CMK (cell line): ENCODE measurements at places on chromosomes 4 and X.

DNA sequence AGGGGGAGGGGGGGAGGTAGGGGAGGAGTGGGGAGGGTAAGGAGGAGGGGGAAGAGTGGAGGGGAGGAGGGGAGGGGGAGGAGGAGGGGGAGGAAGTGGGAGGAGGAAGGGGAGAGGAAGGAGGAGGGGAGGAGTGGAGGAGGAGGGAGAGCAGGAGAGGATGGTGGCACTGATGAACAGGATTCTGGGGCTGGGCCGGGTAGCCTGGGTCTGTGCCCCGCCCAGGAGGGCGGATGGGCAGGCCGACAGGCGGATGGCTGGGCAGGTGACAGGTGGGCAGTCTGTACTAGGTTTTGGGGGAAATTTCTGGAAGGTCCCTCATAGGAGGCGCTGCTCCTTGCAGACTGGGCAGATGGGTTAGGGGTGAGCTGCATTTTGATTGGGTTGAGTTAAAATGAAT, 66.0 kb upstream of the ADRA2C start:
- DNase-seq, result no peak

DNA sequence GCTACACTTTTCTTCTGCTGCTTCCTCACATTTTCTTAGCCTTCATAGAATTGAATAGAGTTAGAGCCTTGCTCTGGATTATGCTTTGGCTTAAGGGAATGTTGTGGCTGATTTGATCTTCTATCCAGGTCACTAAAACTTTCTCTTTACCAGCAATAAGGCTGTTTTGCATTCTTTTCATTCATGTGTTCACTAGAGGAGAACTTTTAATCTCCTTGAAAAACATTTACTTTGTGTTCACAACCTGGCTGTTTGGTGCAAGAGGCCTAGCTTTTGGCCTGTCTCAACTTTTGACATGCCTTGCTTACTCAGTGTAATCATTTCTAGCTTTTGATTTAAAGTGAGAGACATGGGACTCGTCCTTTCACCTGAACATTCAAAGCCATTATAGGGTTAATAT, 87.7 kb upstream of the RAB40AL start:
- no peak for DNase-seq

- no peak for DNase-seq
Measured at GRCh38 chr4:107130157-107130556, 94.0 kb upstream of the DKK2 start.

- no peak for DNase-seq
Measured at GRCh38 chr4:148530114-148530513, 87.9 kb upstream of the NR3C2 start.

DNA sequence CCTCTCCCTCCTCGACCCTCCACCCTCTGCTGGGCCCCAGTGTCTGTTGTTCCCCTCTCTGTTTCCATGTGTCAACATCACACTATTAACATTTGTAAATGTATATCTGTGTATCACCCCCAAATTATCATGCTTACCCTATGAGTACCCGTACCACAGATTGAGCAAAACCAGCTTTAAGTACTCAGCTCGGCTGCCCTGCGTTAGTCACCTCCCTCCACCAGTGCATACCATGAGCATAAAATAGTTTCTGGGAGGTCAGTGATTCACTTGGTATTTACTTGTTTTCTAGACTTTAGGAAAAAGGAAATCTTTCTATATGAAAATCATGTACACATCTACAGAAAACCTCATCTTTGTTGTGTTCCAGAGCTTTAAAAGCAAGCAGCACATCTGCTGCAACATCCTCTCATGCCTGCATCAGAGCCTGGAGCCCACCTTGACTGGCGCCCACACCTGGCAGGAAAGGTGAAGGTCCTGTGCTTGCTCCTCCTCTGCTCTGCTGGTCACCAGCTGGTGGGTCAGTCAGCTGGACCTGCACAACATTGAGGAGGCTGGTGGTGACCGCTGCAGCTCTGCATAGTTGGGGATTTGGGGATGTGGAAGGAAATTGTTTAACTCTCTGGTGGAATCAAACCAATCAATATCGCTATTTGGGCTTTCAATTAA, 214.4 kb upstream of the KLF3 start:
- DNase-seq, result no peak

- no peak for DNase-seq
Measured at GRCh38 chr4:155134136-155134535, 74.3 kb upstream of the NPY2R start.

DNA sequence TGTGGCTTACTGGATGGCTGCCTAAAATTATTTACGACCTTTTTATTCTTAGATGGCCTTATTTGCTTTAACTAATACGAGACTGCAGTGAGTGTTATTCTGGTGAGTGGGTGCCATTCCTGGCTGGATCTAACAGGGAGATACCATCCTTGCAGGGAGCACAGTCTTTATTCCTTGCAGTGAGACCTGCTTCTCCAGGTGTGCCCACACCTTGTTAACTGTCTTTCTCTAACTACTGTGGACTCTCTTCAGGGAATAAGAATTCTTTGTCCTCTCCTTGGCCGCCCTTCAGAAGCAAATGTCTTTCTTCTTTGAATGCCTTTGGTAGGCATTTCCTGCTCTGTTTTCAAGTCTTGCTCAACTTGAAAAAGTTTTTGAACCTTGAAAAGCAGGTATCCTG, 34.1 kb upstream of the STOX2 start:
- DNase-seq, result no peak

DNA sequence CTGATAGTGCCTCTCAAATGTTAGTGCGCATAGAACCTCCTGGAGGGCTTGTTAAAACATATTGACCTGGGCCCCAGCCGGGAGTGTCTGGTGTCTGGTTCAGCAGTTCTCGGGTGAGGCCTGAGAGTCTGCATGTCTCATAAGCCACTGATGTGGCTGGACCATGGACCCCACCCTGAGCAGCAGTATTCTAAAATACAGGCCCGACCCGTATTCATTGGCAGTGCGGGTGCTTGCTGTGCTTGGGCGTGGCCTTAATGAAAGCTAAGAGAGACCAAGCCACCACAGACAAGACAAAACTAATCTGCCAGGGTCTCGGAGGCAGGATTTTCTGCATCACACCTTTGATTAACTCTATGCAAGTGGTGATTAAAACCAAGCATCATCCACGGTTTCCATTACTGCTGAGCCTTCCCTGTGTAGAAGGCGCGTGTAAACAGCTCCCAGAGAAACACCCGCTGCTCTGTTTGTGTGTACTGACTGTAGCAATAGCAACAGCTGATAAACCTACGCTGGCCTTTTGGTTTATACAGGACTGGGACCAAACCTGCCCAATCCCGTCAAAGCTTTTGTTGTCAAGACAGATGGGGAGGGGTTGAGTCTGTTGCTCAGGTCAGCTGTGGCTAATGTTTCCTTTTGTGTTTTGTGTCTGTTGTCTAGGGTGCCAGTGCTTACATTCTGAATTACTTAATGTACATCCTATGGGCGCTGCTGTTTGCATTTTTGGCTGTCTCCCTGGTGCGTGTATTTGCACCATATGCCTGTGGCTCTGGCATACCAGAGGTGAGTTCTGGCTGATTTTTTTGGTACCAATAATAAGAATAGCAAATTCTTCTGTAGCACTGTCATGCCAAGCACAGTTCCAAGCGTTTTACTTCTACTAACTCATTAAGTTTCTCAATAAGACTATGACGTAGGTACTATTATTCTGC, 40.8 kb downstream of the CLCN4 start:
- no peak for DNase-seq

GRCh38 chr4:161320377-161320776, 843.4 kb downstream of the FSTL5 start:
- peak; percentile 2 for DNase-seq

- DNase-seq, result no peak
Measured at GRCh38 chrX:149433451-149433850, 71.7 kb downstream of the IDS start.

DNA sequence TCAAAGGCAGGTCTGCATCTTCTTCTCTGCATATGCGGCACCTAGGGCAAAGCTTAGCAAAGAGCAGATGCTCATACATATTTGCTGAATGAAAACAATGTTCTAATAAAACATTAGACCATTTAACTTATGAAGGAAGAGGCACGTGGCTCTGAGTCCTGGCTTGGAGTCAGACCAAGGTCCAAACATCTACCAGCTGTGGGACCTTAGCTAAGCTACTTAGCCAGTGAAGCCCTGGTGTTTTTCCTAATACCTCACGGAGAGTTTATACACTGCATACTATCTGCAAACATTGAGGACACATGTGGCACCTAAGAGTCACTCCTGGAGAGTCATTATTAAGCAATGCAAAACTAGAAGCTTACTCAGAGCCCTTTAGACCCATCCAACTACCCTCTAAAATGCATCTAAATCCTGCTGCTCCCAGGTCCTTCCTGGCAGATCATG, 9.0 kb downstream of the PDGFC start:
- DNase-seq, result no peak

DNA sequence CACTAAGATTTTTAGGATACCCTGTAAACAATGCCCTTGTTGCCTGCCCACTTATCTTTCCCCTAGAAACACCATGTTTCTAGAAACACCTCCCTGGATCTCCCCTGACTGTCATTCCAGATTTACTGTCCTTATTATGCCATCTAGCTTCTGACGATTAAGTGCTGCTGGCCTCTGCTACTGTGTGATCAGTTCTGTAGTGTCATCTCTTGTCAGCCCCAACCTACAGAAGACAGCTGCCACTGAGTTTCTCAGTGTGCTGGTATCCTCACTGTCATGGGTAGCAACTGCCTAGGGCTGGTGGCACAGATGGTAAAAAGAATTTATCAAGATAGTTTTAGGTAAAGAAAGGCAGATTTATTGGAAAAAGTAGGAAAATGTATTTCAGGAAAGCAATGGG, 68.7 kb upstream of the WWC2 start:
- DNase-seq, result no peak

GRCh38 chr4:2871466-2871865, 27.8 kb downstream of the ADD1 start:
- DNase-seq, result no peak

- DNase-seq, result no peak
Measured at GRCh38 chr4:52098618-52099017, 47.5 kb downstream of the SPATA18 start.

DNA sequence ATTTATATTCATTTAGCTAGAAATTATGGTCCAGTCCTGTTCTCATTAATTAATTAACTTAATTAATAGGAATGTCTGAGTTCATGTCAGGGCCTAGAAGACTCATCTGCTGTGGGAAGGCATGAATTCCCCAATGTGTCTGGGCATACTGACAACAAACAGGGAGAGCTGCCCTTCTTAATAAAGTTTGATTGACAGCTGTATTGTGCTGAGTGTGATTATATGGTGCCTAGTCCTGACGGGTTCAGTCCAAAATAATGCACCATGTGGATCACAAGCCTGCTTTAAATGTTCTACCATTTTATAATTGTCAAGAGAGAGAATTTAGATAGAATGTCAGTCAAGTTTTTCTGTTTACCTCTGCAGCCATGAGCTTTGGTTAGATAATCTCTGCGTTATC, 34.6 kb downstream of the ANXA10 start:
- no peak for DNase-seq

GRCh38 chrX:38657562-38657961, 96.2 kb downstream of the TSPAN7 start:
- no peak for DNase-seq

DNA sequence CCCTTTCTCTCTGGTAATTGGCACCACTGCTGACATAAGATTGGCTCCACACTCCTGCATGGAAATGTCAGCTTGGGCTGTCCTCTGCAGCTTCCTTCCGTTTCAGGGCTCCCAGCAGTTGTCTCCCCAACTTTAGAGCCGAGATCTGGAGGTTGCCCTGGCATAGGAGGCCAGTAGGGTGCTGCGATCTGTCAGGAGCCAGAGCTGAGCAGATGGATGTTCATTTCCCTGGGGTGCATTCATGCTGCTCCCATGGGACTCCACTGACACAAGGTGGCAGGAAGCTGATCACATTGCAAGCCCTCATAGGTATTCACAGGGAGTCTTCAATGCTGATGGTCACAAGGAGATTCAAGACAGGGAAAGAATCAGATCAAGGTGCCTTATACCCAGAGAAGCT, 116.6 kb upstream of the RAI2 start:
- no peak for DNase-seq

DNA sequence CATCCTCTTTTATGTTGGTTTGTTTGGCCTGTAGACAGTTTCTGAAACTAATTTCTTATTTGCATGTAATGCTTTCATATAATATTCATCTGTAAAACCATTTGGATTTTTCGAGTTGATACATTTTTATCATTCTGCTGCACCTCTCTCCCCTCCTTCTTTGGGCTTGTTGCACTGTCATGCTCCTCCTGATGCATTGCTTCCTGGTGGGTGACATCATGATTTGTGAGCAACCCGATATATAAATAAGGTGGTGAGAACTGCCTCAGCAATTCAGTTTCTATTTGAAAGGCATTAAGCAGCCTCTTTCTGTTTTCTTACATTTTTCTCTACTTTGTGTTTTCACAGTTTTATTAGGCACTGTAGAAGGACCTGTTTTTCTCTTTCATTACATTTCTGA, 515.7 kb downstream of the RPA4 start:
- DNase-seq, result no peak

GRCh38 chr4:1090465-1091440, 22.6 kb downstream of the RNF212 start:
- DNase-seq, result no peak

DNA sequence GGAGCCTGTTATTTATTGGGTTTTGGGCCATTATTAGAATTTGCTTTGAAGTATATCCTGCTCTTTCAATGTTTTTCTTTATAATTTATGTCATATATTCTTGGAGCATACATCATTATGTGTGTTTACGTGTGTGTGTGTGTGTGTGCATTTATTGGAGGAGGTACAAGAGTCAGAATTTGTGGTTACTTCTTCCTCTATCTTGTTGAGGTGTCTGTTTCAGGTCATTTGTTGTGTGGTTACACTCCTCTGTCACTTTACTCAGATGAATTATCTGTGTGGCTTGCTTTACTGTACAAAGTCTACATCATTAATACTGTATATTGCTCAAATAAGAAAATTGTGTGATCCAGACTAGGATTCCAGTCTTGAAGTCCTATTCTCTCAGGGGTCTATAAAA, 1957.4 kb upstream of the TENM3 start:
- DNase-seq, result no peak

DNA sequence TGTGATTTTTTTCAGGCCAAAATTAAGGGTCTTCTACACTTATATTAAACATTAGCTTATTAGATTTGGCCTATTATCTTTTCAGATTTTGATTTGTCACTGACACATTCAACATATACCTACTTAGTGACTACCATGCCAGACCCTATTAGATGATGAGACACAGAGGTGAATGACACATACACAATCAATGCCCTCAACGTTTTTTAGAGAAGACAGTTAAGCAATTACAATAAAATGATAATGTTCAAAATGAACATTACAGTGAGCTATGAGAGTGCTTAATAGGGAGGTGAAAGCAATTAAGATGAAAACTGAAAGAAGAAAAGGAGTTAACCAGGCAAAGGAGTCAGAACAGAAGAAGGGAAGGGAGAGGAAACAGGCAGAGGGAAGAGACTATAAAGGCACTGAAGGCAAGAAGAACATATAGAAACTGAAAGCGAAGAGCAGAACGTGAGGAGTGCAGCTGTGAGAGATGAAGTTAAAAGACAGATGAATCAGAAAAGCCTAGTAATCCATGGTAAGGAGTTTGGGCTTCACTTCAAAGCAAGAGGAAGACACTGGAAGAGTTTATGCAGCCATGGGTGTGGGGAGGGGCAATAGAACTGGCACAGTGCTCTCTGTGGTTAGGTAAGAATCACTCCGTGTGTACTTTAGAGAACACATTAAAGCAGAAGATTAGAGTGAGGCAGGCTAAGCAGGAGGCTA, 119.0 kb downstream of the REELD1 start:
- no peak for DNase-seq
